Kidney tubule cell (primary cell): ENCODE measurements at places on chromosomes 4 and X.

GRCh38 chrX:154458116-154458953, at the start of gene PLXNA3:
Gene PLXNA3, plus strand, starts transcription at chrX:154458281. Its CDS starts 1,903 bp downstream, at chrX:154460184.
- DNase-seq = peak; percentile 50

DNA sequence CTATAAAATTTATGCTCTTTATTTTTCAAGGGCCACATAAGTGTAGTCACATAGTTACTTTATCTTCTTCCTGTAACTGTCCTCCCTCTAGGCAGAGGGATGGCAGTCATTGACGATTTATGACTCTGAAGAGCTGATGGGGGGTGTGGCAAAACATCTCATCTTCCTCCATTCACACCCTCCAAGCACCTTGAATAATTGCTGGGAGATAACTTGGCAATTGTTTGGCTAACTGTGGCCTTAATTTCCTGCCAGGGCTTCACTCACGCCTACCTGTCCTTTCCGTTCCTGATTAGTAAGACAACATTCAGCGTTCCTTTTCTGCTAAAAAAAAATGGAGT, 329.2 kb downstream of the ARHGAP10 start:
- DNase-seq = no peak

DNA sequence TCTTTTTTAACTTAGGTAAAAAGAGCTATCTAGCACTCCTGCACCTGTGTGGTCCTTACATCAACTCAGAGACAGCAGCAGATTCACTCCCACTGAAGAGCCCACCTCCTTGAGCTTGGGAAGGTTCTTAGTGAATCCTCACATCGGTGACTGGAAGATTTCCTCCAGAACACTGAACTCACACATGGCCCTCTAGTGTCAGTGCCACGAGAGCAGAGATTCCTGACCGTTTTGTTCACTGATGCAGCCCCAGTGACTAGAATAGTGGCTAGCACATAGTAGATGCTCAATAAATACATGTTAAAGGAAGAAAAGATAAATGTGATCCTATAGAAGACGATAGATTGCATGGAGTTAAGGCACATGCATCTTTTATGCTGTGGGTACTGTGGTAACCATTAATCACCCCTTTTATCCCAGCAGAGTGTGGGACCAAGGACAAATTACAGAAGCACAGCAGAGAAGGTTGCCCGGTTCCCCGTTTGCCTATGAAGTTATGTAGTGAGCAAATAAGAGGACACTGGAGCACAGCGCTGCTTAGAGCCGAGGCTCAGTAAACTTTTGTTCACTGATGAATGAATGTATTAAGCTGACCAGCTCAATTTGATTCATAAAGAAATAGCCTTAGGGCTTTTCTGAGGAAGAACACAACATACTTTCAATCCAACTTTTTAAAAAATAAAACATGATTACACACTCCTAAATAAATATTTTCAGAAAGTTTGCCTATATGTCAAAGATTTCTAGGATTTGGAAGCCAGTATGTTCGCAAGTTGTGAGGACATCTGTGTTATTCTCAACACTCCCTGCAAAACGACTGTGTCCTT, 8.7 kb downstream of the GASK1B start:
- no peak for DNase-seq

DNA sequence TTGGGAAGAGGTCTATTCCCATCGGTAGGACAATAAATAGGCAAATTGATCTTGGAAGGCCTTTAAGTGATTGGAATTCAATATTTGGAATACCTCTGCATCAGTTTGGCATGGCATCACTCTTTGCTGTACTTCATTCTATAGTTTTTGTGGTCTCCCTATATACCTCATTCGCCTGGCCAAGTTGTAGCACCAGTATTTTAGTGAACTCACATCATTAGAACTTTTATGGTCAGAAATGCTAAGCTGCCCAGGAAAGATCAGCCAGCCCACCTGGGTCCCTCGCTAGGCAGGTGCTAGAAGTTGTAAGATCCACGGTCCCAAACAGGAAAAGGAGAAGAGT, 40.3 kb downstream of the ZCCHC13 start:
- no peak for DNase-seq

DNA sequence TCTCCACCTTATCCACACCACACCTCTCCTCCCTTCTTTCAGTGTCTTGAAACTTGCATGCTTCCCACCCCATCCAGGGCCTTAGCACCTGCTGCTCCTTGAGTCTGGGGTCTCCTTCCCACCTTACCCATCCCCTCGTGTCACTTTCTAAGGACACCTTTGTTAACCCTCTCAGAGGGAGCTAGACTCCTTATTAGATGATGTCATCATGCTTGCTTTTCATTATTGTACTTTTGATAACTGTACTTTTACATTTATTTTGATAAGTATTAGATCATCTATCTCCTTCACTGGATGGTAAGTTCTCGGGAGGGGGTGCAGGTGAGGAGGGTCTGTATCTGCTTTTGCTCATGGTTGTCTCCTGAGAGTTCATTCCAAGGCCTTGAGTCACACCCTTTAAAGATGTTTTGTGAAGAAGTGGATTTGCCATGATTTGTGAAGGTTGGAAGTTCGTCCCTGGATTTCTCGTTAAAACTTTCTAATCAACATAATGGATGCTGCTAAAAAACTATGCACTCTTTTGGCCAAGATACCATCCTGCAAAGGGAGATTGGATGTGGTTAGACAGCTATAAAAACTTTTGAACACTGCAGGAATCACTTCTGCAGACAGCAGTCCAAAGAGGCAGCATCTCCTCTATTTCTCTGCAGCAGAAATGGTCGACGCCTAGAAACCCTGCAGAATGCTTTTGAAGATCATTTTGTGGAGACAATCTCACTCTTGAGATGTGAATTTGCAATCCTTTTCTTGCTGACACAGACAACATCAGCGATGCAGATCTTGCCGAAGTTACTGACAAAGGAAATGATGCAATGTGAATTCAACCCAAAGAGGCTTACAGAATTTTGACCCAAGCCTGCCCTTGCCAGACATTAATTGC, 69.6 kb downstream of the ENPP6 start:
- DNase-seq = no peak

- DNase-seq = no peak
Observed at GRCh38 chr4:139814323-139815015, 148.8 kb downstream of the MGST2 start.

DNA sequence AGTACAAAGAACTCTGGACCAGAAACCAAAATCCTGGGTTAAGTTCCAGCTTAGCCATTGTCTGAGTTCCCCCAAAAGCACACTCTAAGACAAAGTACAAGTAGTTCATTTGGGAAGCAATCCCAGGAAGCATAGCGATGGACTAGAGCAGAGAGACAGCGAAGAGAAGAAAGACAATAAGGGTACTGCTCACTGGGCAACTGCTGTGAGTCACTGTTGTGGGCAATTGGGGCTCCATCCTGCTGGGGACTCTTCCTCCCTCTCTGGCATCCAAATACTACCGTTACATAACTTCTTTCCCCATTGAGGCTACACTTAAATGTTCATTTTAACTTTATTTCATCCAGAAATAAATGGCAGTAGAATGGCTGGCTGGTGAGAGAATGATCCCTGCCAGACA, 14.1 kb downstream of the SRPX start:
- no peak for DNase-seq

DNA sequence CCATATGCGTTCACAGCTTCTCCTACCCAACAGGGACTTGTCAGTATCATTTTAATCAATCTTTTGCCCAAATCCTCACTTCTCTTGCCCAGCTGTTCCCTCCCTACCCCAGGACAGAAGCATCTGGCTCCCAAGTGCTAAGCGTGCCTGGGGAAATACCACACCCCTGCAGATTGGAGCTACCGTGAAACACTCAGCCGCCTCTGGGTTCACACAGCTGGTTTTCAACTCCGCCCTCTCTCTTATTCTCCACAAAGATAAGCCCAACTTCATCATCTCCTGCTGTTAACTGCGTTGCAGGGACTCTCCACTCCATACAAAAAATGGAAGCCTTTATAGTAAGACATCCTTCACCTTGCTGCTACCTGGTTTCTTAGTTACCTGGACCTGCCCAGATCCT, 147.3 kb upstream of the FTHL17 start:
- no peak for DNase-seq

GRCh38 chrX:9396930-9397329, 67.9 kb upstream of the TBL1X start:
- DNase-seq = peak; percentile 11

DNA sequence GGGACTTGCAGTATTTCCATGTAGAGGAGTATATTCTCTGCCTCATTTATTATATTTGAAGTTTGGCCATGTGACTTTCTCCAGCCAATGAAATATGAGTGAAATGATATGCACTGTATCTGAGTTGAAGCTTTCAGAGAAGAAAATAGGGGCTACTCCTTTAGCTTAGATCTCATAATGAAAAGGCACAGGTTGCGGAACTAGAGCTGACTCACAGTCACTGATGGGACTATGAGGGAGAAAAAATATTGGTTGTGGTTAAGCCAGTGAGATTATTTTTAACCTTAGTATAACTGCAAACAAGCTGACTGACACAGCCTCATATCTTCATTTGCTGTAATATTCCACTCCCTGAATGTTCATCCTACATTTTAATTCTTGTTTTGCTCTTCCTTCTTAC, 1104.3 kb downstream of the RPA4 start:
- DNase-seq = no peak

DNA sequence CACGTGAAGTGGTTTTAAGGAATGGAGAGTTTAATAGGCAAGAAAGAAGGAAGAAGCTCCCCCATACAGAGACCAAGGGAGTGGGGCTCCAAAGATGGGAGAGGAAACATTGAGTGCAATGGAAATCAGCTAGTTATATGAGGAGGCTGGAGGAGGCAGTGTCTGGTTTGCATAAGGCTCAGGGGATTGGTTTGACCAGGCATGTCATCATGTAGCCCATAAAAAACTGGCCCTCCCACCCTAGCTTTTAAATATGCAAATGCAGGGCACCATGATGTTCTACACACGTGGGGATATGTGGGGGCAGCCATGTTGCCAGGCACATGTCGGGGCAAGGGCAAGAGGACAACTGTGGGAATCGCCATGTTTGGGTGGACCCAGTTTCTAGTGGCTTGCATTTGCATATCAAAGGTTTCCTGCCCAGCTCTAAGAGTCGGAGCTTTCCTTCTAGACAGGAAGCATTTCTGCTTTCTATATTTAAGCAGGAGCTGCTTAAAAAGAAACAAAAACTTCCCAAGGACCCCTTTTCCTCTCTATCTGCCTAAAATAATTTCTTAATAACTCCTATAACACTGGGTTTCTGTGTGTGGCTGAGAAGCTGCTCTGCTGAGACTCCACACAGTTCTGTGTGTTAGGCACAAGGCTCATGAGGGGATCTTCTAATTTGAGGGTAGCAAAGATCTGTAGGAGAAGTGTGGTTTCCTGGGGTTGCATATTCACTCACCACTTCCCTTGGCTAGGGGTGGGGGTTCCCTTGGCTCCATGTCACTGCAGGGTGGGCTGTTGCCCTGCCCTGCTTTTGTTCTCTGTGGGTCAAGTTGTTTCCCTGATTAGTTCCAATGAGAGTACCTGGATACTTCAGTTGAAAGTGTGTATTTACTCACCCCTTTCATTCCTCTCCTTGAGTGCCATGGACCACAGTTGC, 113.5 kb downstream of the VSIG4 start:
- DNase-seq = no peak

- DNase-seq = peak; percentile 74
Observed at GRCh38 chr4:59553063-59553720, 1646.9 kb upstream of the ADGRL3 start.

GRCh38 chr4:171812665-171813525, at the start of gene GALNTL6:
Gene GALNTL6, plus strand, starts transcription at chr4:171813404.
- peak; percentile 16 for DNase-seq

- DNase-seq = peak; percentile 40
Observed at GRCh38 chr4:8502836-8503585, 62.4 kb downstream of the TRMT44 start.

DNA sequence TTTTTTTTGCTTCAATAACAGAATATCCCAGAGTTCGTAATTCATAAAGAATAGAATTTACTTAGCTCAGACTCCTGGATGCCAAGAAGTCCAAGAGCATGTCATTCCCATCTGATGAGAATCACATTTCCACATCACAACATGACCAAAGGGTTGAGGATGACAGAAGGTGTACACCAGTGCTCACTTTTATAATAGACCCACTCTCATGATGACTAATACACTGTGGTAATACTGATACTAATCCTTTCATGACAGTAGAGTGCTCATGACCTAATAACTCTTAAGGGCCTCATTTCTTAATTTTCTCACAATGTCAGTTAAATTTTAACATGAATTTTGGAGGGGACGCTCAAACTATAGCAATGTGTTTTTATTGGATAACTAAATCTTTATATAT, 69.2 kb downstream of the ZNF732 start:
- DNase-seq = peak; percentile 17

DNA sequence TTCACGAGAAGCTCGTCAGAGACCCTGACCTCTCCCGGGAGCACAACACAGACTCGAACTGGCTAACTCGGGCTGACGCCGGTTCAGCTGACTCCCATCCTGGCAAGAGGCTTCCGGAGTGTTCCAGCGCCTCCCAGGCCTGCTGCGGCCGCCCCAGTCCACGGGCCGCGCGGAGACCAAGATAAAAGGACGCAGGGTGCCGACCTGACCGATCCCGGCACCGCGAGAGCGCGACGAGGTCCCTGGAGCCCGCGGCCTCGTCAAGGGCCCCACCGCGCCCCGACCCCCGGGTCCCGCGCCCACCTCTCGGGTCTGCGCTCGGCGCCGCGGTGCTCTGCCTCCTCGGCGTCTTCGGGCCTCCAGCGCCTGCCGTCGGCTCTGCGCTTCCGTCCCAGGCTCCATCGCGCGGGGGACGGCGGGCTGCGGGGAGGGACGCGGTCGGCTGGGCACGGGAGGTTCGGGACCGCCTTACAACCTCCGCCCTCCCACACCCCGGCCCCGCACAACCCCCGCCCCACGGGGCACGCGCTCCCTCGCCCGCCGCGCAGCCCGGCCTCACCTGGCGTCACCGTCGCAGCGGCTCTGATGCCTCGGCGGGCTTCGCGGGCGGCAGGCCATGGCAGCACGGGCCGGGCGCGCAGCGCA, 426 bp downstream of the SLBP start:
- DNase-seq = peak; percentile 56
